ENCODE measurements at places on chromosomes 7 and 10.
A peak's percentile ranks its signal among the peaks of the same experiment; 100 is the strongest.

- DNase-seq = no peak
- no peaks in the 10 kb centered on the region for H3K36me3 ChIP-seq
- H3K27ac ChIP-seq = no peak overlapping the region
- no peak overlapping the region for H3K4me3 ChIP-seq
These were observed 188.1 kb downstream of the MGMT start for GRCh38 chr10:129655007-129655678.

DNA sequence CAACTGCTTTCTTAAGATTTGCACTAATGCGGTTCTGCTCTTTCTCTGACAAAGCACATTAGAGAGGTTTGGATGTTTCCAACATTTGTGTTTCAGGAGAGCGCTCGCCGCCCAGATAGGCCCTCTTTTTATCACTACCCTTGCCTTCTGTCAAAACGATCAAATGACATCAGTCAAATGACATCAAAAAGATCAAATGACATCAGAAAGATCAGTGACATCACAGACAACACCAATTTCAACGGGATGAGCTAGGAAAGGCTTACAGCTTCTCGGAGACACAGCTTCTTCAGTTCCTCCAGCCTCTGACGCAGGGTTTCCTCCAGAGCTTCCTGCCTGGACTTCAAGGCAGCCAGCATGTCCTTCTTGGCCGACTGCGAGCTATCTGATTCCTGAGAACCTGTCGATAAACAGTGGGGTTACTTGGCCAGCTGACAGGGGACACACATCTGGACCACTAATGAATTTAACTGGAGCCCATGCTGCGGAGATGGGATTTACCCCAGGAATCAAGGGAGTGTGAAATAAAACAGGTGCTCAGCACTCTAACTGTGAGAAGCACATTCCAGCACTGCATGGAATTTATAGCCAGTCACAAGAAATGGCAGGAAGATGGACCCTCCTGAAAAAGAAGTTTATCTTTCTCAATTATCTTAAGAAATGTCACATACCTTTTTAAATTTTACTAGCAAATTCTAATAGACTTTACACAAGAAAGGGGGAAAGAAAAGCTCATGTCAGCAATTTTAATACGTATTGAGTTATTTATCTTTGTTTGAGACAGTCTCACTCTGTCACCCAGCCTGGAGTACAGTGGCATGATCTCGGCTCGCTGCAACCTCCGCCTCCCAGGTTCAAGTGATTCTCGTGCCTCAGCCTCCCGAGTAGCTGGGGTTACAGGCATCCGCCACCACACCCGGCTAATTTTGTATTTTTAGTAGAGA lies 88.2 kb downstream of the PRPF18 start:
- no peak overlapping the region for H3K4me3 ChIP-seq
- no peak for DNase-seq
- no peaks in the 10 kb centered on the region for H3K4me1 ChIP-seq
- no peak overlapping the region for H3K27ac ChIP-seq
- no peaks in the 10 kb centered on the region for H3K27me3 ChIP-seq

- DNase-seq = peak; percentile 96
- peaks cover 8% of the 10 kb centered on the region for H3K4me1 ChIP-seq
- no peak overlapping the region for H3K4me3 ChIP-seq
- no peaks in the 10 kb centered on the region for H3K36me3 ChIP-seq
- peak overlapping the region; percentile 96 for H3K27ac ChIP-seq
- no peaks in the 10 kb centered on the region for H3K27me3 ChIP-seq
These were observed 64.6 kb downstream of the CUX1 start for GRCh38 chr7:101882005-101882421.

DNA sequence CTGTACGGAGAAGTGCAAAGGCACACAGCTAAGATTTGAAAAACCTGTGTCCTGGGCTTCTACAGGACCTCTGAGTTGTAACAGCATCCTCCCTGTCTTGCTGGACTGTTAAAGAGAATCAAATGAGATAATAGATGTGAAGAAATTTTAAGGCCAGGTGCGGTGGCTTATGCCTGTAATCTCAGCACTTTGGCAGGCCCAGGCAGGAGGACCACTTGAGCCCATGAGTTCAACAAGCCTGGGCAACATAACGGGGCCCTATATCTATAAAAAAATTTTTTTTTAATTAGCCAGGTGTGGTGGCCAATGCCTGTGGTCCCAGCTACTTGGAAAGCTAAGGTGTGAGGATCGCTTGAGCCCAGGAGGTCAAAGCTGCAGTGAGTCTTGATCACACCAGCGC lies 2.9 kb upstream of the ARHGAP21 start:
- H3K4me3 ChIP-seq = no peak overlapping the region
- H3K27ac ChIP-seq = no peak overlapping the region
- no peak for DNase-seq
- peaks cover 2% of the 10 kb centered on the region for H3K36me3 ChIP-seq

- DNase-seq = no peak
- H3K27me3 ChIP-seq = no peaks in the 10 kb centered on the region
- no peaks in the 10 kb centered on the region for H3K36me3 ChIP-seq
- H3K27ac ChIP-seq = no peak overlapping the region
- H3K4me3 ChIP-seq = no peak overlapping the region
These were observed 54.8 kb downstream of the MKI67 start for GRCh38 chr10:128071417-128071782.

- peaks cover 11% of the 10 kb centered on the region for H3K4me1 ChIP-seq
- peak; percentile 34 for DNase-seq
- no peaks in the 10 kb centered on the region for H3K36me3 ChIP-seq
- H3K27ac ChIP-seq = peak overlapping the region; percentile 61
- H3K4me3 ChIP-seq = peak overlapping the region; percentile 0
These were observed 31.9 kb downstream of the RSBN1L start for GRCh38 chr7:77727936-77728701.

GRCh38 chr10:75353183-75353582 lies 48.4 kb downstream of the ZNF503 start:
- H3K4me1 ChIP-seq = no peaks in the 10 kb centered on the region
- DNase-seq = no peak
- H3K27ac ChIP-seq = no peak overlapping the region

GRCh38 chr10:72616716-72617115 lies 9.2 kb downstream of the MICU1 start:
- no peaks in the 10 kb centered on the region for H3K36me3 ChIP-seq
- DNase-seq = peak; percentile 46
- no peak overlapping the region for H3K27ac ChIP-seq
- no peaks in the 10 kb centered on the region for H3K4me1 ChIP-seq

GRCh38 chr7:29843093-29843492 lies 36.8 kb downstream of the WIPF3 start:
- H3K27me3 ChIP-seq = peaks cover 2% of the 10 kb centered on the region
- no peaks in the 10 kb centered on the region for H3K36me3 ChIP-seq
- no peak for DNase-seq
- no peak overlapping the region for H3K4me3 ChIP-seq
- no peak overlapping the region for H3K27ac ChIP-seq
- no peaks in the 10 kb centered on the region for H3K4me1 ChIP-seq

DNA sequence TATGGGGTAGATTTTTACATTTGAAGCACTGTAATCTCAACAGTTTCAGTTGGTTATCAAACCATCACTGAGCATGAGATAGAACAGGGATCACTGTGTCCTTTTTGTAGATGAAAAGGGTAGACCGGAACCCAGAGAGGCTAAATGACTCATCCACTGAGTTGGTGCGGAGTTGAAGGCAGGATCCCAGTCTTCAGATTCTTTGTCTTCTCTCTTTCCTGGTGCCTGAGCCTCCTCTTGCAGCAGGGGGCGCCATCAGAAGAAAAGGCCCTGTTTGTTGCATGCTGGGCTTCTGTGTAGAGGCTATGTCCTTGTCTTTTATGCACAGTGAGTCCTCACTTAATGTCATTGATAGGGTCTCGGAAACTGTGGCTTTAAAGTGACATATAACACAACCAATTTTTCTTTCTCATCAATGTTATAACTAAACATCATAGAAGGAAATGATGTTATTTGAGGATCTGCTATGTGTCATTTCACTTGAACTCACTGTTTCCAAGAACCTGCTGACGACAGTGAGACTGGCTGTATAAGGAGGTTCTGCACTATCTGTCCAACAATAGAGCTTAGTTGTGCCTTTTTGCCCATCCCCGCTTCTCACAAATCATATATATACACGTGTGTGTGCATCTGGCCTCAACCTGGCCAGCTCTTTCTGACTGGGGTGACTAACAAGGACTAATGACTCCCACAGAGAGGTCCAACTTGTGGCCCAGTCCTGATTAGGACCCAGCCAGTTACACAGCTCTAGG lies 14.3 kb downstream of the ZNF282 start:
- H3K36me3 ChIP-seq = peaks cover 34% of the 10 kb centered on the region
- no peaks in the 10 kb centered on the region for H3K27me3 ChIP-seq
- H3K27ac ChIP-seq = no peak overlapping the region
- H3K4me1 ChIP-seq = no peaks in the 10 kb centered on the region

DNA sequence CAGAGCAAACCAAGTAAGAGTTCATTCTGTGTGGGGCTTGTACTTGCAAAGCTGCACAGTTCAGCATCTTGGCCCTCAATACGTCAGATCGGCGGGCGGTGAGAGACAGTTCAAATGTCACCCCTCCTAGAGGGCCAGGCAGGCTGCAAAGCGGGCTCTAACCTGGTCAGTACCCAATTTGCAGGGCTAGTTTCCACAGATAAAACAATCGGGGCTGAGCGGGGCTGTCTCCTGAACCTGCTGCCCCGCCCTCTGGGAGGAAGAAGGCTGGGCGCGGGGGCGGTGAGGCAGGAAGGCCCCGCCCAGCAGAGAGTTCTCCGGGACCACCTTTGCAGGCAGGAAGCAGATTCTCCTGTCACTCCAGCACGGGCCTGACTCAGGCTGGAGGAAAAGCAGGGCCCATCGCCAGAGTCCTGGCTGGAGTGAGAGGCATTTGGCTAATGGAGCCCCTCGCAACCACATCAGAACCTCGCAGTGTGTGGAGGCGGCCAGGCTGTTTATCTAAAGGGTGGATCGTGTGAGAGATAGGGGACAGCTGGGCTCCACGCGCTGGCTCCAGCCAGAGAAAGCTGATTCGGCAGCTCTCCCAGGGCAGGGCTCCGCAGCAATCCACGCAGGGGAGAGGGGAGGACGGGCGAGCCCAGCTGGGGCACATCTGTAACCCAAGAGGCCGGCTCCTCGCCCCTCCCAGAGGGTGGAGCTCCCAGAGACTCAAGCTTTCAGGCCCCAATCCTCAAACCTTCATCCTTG lies 83.1 kb downstream of the SH3PXD2A start:
- H3K4me1 ChIP-seq = peaks cover 16% of the 10 kb centered on the region
- no peaks in the 10 kb centered on the region for H3K36me3 ChIP-seq

Data from fibroblast of lung (primary cell).